NCI-H1930 (cell line): ENCODE measurements at places on chromosomes 13 and 19.

GRCh38 chr19:41601771-41602170 lies 25.1 kb downstream of the CEACAM4 start:
- DNase-seq: no peak

DNA sequence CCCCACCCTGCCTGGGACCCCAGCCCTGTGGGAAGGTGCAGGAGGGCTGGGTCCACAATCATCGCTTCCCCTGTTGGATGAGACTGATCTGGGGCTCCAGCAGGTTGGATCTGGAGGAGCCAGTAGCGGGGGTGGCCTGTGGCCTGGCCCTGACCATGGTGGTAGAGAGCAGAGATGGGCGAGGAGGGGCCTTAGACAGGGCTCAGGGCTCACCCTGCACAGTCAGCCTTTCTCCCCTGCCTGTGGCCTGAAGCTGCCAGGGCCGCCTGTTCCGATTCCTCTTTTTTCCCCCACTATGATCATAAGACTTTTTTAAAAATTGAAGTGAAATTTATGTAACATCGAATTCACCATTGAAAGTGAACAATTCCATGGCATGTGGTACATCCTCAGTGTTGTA lies 18.2 kb downstream of the SIN3B start:
- no peak for DNase-seq

- DNase-seq: no peak
Observed at GRCh38 chr13:100836711-100837110, 162.1 kb upstream of the TMTC4 start.

DNA sequence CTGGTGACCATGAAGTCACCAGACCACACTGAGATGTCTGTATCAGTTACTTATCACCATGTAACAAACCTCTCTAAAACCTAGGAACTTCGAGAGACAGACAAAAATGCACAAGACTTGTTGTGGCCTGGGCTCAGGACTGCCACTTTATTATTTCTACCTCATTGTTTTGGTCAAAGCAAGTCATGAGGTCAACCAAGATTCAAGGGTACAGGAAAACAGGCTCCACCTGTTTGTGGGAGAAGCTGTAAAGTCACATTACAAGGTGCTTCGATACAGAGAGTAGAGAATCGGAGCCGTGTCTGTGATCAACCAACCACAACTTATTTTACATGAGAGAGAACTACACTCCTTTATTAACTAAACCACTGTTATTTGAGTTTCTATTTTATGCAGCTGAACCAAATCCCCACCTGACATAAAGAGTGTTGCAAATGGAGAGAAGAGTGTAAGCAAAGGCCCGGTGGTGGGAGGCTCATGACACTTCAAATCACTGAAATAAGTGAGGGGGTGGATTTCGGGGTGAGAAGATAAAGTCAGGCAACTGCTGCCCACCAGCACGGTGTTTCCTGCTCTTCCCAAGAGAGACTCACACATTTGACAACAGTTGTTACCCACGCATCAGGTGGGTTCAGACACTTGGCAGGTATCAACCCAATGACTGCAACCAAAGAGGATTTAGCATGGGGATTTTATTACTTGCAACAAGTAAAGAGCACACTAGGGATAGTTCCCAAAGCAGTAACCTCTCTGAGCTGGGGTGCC lies 39.0 kb upstream of the IGSF23 start:
- DNase-seq: no peak

DNA sequence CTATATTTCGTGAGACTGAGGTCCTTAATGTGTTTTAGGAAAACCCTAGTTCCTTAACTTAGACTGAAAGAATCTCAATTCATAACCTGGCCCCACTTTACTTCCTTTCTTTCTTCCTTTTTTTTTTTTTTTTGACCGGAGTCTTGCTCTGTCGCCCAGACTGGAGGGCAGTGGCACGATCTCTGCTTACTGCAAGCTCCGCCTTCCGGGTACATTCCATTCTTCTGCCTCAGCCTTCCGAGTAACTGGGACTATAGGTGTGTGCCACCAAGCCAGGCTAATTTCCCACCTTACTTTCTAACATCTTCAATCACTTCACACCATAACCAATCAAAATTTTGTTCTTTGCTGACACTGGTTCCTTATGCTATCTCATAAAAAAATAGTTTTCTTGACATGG lies 2097.0 kb downstream of the PCDH9 start:
- DNase-seq: no peak

- no peak for DNase-seq
Observed at GRCh38 chr13:23769401-23769800, 119.8 kb downstream of the MIPEP start.

DNA sequence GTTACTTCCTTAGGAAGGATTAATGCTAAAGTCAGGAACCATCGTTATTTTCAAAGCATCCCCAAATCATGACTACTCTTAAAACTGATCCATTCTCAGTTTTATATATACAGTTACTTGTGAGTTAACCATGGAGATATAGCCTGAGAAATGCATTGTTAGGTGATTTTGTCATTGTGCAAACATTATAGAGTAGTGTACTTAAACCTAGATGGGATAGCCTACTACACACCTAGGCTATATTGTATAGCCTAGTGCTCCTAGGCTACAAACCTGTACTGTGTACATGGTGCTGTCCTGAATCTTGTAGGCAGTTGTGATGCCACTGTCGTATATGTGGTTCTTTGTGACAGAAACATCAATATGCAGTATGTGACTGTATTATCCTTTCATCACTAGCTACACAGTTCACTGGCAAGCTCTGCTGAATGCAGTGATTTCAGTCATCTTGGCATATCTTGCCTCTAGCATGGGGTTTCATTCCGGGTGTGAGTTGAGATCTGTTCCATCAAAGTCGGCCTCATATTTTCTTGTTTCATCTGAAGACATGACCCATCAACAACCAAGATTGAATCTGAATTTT lies 45.3 kb downstream of the CDK8 start:
- DNase-seq: no peak

- DNase-seq: no peak
Observed at GRCh38 chr19:10454267-10454666, 33.9 kb downstream of the PDE4A start.

- no peak for DNase-seq
Observed at GRCh38 chr13:29752175-29752574, 98.2 kb downstream of the UBL3 start.

GRCh38 chr13:113950451-113951245 lies 23.2 kb downstream of the C13orf46 start:
- DNase-seq: no peak

- no peak for DNase-seq
Observed at GRCh38 chr19:17450264-17451075, 2.0 kb upstream of the TMEM221 start.

GRCh38 chr19:42540071-42540553 lies 11.8 kb upstream of the CEACAM1 start:
- no peak for DNase-seq

DNA sequence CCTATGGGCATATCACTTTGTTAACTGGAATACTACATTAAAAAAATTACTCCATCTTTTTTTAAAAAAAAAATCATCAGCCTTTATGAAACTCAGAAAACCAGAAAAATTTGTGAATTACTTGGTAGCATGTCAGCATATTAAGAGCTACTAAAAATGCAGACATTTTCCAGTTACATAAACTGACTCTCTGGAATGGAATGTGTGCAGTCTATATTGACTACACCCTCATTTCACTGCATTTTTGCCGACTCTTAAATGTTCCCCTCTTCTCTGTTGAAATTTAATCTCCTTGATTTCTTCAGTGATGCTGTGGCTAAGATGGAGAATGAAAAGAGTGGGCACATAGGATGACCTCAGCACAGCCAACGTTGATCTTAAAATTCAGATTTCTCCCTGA lies 393.8 kb downstream of the ITGBL1 start:
- DNase-seq: no peak

DNA sequence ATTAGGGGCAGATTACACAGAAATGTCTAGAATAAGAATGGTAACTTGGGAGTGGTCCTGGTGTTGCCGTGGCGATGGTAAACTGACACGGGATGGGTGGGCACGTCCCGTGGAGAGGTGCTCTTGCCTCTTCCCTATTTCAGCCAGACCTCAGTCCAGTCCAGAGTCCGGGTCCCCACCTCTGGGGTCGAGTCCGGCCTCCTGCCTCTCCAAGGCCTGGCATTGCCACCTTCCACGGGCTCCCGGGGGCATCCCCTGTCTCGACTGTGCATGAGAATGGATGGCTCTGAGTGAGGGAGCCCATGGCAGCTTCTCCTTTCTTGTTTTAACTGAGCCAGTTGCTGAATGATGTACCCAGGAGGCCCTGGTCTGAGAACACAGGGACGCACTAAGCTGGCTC lies 142.3 kb downstream of the SOX1 start:
- DNase-seq: no peak

- no peak for DNase-seq
Observed at GRCh38 chr19:35959968-35960320, 23.8 kb downstream of the LRFN3 start.

DNA sequence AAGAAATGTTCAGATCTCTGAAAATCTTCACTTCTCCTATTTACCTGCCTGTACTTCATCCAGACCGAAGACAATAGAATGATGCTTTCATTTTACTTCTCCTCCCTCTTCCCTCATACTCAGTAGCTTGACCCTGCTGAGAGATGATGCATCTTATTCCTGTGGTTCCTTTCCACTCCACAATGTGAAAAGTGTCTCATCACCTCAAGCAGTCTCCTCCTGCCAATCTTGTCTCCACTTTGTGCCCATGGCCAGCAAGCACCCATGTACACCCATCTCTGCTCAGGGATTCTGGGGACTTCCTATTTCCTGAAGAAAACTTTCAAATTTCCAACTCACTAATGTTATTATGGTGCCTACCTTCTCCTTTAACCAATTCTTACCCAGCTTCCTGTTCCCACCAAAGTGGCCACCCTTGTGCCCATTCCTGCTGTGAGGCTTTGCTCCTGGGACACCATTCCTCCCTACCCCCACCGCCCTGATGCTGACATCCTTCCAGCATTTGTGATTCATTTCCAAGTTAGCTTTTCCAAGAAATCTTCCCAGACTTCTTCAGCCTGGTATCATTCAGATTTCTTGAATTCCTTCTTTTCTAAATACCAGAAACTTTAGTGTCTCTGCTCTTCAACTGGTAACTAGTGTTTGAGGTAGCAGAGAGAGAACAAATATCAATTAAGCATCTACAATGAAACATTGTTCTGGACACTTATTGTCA lies 212.5 kb downstream of the POSTN start:
- no peak for DNase-seq

DNA sequence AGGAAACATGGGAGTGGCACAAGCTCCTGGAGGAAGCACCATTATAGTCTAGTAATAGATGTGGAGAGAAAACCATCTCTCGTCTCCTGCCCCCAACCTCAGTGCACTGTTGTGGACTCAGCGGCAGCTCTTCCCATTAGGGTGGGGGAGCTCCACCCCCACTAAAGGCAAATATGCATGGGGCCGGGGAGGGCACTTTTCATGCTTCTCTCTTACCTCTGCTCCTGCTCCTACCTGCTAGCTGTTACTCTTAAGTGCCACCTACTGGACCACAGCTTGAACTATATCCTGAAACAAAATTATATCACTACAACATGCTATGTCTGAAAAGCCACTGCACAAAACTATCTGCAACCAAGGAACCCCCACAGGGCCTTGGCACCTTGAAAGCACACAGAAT lies 112.6 kb upstream of the DACH1 start:
- no peak for DNase-seq

GRCh38 chr13:30846311-30846710 lies 59.8 kb upstream of the MEDAG start:
- no peak for DNase-seq

DNA sequence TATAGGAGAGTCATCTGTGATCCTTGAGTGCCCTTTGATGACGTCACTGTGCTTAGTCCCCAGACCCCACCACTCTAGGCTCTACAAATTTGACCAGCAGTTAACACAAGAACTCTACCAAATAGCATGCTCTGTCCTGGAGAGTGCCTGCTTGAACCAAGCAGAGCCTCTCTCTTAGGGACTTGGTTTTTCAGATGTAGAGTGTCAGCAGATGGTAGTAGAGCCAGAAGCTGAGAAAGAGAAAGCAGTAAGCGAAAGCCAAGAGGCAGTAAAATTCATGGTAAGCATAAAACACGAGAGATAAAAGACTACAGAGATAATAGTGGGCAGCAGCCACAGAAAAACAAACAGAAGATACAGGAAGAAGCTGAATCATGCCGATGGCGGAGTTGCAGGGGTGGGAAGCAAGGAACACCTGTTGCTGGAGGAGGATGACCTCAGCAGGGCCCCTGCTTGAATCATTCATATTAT lies 193.3 kb downstream of the SLC7A1 start:
- DNase-seq: no peak

DNA sequence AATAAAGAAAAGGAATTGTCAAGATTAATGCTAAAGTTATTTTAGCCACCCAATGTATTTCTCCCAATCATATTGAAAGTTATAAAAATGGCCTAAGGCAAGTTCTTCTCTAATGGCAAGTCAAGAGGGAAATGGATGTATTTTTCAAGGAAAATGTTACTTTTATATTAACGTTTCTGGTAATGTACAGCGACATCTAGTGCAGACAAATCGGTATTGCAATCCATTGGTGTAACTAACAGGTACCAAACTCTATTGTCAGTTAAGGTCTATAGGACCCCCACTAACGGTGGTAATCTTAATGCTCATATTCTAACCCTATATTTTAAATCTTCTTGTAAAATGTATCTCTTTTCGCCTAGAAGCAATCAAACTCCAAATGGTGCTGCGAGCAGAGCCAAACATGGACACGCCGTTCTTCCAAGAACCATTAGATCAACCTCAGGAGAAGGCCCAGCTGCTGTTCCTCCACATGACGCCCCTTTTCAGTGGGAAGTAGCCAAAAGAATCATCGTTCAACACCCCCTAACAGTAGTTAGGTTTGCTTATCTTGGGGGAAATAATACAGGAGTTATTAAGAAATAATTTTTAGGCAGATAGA lies 98.5 kb upstream of the PABPC3 start:
- DNase-seq: no peak

DNA sequence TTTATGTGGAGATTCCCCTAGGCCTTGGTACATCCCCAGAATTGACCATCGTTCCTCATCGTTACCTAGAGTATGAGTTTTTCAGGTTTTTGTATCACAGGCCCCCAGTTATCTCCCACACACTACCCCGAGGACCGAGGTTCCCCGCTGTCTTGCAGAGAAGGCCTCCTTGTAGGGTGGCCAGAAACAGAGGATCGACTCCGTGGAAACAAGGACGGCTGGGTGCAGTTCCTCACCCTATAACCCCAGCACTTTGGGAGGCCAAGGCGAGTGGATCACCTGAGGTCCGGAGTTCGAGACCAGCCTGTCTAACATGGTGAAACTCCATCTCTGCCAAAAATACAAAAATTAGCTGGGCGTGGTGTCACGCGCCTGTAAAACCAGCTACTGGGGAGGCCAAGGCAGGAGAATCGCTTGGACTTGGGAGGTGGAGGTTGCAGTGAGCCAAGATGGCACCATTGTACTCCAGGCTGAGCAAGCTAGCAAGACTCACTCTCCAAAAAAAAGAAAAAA lies 720 bp downstream of the ADAT3 start:
- no peak for DNase-seq

- no peak for DNase-seq
Observed at GRCh38 chr13:68938639-68939038, 1169.0 kb upstream of the ATXN8OS start.

- no peak for DNase-seq
Observed at GRCh38 chr19:50830266-50831025, 2.9 kb downstream of the KLK15 start.

- no peak for DNase-seq
Observed at GRCh38 chr13:40185414-40185813, 481.0 kb downstream of the FOXO1 start.
